ENCODE measurements at places on chromosomes 16 and 17.
A peak's percentile ranks its signal among the peaks of the same experiment; 100 is the strongest.

DNA sequence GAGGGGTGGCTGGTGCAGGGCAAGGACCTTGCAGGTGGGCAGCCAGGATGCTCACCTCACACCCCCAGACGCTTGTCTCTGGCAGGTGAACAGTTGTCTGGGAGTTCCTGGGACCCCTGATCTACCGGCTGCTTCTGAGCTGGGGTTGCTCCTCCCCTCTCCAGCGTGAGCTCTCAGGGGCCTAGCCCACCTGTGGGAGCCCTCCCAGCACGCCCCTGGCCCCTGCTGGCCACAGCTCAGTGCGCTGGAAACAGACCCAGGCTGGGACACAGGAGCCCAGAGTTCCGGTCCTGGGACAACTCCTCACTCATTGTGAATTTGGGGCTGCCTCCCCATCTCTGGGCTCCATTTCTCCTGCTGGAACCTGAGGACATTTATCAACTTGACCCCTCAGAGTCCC, 30.3 kb downstream of the ARHGAP23 start:
- DNase-seq: no peak

- no peak for DNase-seq
These were observed 56.7 kb upstream of the C17orf78 start for GRCh38 chr17:37318931-37319594.

DNA sequence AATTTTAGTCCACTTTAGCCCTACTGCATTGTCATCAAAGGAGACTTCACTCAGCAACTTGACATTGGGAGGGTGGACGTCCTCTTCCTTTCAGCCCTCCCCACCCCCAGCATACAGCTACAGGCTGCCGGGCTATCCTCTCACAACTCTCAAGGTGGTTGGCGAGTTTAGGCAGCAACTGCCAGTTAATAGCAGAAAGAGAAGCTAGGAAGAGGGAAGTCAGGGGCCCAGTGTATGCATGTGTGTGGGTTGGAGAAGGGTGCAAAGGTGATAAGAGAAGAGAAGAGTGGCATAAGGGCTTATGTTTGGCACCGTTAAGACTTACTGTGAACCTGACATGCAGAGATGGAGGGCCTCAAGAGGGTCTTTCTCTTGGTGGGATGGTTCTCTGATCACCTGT, 31.8 kb downstream of the CCL4 start:
- DNase-seq: no peak

GRCh38 chr16:57507136-57508034, 21.1 kb upstream of the DOK4 start:
- no peak for DNase-seq

DNA sequence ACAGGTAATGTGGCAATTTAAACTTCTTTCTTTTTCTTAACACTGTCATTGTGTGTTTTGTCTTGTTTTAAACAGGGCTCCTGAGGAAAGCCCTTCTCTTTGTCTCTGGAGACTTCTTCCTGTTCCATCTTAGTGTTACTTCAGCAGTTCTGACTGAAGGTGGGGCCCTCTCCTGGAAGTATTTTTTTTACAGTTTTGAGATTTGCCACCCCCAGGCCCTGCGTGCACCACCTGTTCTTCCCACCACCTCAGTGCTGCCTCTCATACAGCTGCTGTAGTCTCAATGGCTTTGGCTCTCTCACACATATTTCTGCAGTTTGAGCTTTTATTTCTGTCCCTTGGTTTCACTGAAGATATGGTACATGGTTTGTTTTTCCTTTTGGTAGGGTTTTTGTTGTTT, 52.5 kb upstream of the ALDH3A1 start:
- DNase-seq: no peak

DNA sequence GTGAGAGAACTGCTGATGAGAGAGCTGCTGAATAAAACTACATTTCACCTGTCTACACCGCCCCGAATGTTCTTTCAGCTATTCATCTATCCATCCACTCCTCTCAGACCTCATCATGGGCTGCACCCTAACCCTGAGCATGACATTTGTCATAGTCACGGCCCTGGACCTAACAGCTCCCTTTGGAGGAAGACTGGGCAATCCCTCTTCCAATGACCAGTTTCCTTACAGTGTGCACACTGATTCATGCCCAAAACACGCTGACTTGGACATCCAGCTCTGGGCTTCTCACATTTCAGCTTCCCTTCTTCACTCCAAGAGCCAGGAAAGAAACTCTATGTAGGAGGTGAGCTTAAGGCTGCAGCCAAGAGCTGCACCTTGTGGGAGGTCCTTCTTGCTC, 41.8 kb upstream of the ARL4D start:
- DNase-seq: no peak

- no peak for DNase-seq
These were observed 25.5 kb downstream of the NSMCE1 start for GRCh38 chr16:27242868-27243590.

GRCh38 chr17:29292071-29292991, 1.6 kb downstream of the NUFIP2 start:
- peak; percentile 41 for DNase-seq

DNA sequence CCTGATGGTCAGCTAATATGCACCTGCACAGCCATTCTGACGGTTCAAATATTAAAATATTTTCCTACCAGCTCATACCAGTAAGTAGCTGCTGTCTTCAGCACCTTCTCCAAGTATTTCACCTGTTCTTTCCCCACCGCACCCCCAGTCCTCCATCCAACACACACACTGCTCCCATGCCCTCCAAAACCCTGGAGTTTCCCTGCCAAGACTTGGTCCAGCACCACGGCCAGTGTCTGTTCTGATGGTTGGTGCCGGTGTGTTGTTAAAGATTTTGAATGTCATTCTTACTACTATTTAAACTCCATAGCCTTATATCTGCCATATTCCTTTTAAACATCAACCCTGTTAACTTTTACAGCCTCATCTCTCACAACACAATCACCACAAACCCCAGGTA, 142.4 kb downstream of the GSG1L start:
- no peak for DNase-seq

DNA sequence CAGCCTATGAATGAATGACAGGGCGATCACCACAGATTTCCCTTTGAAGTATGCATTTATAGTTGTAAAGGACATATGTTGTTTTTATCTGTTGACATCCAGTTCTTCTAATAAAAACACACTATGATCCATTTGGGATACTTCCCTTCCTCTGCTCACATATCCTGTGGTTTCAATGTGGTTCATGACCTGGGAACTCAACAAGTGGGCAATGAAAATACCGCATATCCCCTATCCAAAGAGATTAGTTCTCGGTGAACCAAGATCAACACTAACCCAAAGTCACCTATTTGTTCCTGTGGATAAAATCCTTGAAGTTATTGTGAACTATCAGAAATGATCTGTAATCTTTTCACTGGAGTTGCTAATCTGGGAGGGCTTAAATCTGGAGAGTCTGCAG, 16.0 kb downstream of the ABCA8 start:
- no peak for DNase-seq

DNA sequence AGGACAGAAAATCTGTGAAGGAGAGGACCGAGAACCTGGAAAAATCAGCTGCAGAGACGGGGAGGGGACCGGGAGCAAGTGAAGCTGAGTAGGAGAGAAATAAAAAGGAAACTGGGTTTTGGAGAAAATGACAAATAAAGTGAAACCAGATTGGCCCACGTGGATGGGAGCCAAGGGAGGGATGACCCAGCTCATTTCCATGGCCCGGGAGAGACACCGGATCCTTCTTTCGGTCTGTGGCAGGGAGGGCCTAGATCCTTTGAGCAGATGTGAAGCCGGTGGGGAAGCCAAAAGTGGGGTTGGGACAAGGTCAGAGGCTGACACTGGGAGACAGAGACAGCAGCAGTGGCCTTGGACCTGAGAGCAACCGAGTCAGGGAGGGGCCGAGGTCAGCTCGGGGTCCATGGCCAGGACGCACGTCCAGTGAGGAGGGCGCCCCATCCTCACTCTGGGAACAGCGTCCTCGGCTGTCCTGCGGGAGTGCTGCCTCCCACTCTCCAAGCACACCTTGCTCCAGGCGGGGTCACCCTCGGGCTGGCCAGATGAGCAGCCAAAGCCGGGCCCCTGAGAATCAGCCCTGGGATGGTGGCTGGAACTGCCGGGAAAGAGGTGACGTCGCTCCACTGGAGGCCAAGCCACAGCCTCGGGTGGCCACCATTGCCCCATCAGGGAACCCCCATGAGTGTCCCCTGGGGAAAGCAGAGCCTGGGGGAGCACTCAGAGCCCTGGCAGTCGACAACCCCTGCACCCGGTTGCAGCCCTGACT, 50.8 kb upstream of the CDR2 start:
- DNase-seq: no peak

DNA sequence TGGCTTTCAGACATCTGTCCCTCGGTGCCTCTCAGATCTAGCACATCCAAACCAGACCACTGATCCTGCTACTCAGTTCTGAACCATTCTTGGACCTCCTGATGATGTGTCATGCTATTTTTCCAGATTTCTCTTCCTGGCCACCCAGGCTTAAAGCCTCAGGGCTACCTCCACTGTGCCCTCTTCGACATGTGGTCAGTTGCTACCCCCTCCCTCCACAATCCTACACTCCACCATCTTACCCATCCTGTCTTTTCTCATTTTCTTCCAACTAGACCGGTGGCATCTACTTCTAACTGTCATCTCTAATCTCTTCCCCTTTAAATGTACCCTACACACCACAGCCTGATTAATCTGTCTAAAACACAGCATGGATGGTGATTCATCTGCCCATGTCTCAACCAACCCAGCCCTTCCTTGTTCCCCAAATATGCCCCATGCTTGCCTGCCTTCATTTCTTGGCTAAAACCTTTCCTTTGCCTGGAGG, 478.6 kb downstream of the SLC39A11 start:
- DNase-seq: no peak

DNA sequence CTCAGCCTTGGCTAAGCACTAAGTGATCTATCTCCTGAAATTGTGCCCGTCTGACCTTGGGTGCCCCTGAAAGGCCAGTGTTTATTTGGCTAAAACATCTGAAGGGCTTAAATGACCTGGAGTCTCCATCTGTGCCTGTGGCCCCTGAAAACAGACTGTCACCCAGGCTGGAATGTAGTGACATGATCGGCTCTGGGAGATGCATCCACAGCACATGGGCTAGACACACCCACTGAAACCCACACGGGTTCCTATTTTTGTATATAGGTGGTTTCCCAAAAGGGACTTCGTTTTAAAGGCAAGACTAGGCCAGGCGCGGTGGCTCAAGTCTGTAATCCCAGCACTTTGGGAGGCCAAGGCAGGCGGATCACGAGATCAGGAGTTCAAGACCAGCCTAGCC, 13.5 kb downstream of the CEP295NL start:
- no peak for DNase-seq

DNA sequence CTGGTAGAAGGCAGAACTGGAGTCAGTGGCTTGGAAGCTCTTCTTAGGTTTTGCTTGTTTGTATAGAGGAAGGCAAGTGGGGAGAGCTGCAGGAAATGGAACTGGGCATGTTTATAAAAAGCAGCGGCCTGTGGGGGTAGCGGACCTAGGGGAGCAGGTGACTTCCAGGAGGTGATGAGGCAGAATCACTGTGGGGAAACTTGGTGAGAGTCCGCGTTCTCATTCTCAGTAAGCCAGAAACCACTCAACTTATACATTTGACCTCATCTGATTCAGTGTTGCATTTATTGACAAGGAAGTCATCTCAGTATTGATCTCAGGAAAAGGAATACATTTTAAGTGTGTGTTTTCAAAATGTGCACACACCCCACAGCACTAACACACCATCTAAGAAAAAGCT, 299.8 kb downstream of the CNTNAP4 start:
- DNase-seq: no peak

GRCh38 chr16:10619271-10619849, 39.0 kb upstream of the EMP2 start:
- DNase-seq: no peak

GRCh38 chr16:66524601-66525164, 25.2 kb downstream of the TK2 start:
- DNase-seq: no peak

DNA sequence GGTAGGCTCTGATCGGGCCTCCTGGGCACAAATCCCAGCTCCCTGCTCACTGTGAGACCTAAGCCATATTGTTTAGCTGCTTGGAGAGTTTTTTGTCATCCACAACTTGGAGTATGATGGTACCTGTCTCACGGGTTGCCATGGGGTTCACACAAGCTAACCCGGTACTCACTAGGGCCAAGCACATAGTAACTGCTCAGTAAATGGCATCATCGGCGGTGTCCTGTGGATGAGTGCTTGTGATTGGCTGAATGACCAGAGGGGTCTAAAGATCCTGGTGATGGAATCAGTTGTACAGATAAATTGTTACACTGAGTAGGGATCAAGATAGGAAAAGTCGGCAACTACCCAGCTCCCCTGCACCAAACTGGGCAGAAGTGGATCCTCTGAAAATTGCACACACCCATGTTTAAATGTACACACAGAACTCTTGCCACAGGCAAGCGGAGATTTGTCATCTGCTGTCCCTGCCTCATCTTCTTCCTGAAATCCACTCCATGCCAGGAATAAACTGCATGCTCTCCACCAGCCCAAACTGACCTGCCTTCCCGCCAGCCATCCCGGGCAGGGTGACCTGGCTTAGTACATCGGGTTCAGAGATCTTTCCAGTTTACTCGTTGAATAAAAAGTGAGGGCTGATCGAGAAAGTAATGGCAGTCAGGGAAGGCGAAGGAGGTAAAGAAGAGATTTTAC, 6.5 kb downstream of the MAPT start:
- DNase-seq: no peak

- no peak for DNase-seq
These were observed 94.7 kb upstream of the CACNG5 start for GRCh38 chr17:66740226-66740625.

- DNase-seq: no peak
These were observed 43.0 kb upstream of the MYOCD start for GRCh38 chr17:12622726-12623125.

- no peak for DNase-seq
These were observed 3.5 kb upstream of the SALL1 start for GRCh38 chr16:51154271-51155171.

- no peak for DNase-seq
These were observed 6.5 kb downstream of the MT1X start for GRCh38 chr16:56688762-56689161.

GRCh38 chr16:85638695-85639409, 25.7 kb downstream of the GSE1 start:
- DNase-seq: no peak

GRCh38 chr16:50360779-50361178, 8.0 kb downstream of the BRD7 start:
- DNase-seq: no peak

- no peak for DNase-seq
These were observed 92.7 kb upstream of the CLEC18A start for GRCh38 chr16:69858191-69859104.

- DNase-seq: no peak
These were observed 82.3 kb downstream of the SSH2 start for GRCh38 chr17:29847527-29848400.

- DNase-seq: no peak
These were observed 79.8 kb upstream of the TMEM132E start for GRCh38 chr17:34499576-34499975.

GRCh38 chr17:7176841-7177190, 2.4 kb downstream of the ASGR1 start:
- no peak for DNase-seq
